Pons (tissue), 1 donor: ENCODE measurements at places on chromosomes 4 and X.

DNA sequence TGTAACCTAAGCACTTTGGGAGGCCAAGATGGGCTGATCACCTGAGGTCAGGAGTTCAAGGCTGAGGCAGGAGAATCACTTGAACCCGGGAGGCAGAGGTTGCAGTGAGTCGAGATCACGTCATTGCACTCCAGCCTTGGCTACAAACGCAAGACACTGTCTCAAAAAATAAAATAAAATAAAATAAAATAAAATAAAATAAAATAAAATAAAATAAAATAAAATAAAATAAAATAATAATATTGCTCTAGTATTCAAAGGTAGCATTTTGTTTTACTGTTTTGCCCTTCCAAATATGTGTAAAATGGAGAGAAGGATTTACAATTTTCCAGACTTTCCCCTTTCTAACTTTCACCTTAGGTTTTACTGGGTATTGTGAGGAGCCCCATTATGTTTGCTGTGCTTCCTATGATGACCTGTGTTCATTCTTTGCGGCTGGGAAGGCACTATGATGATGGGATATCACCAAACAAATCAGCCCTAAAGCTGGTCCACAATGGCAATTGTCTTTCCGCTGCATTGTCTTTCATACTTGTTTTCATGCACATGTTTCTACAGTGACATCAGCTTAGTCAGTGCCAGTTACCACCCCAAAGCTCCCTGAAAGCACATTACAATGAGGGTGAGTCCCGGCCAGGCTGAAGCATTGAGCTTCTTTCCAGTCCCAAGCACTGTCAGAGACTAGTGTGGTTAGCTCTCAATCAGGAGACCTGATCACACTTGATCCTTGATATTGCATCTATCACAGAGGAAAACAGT, 50.8 kb downstream of the DTHD1 start:
- peak; percentile 98 for DNase-seq

DNA sequence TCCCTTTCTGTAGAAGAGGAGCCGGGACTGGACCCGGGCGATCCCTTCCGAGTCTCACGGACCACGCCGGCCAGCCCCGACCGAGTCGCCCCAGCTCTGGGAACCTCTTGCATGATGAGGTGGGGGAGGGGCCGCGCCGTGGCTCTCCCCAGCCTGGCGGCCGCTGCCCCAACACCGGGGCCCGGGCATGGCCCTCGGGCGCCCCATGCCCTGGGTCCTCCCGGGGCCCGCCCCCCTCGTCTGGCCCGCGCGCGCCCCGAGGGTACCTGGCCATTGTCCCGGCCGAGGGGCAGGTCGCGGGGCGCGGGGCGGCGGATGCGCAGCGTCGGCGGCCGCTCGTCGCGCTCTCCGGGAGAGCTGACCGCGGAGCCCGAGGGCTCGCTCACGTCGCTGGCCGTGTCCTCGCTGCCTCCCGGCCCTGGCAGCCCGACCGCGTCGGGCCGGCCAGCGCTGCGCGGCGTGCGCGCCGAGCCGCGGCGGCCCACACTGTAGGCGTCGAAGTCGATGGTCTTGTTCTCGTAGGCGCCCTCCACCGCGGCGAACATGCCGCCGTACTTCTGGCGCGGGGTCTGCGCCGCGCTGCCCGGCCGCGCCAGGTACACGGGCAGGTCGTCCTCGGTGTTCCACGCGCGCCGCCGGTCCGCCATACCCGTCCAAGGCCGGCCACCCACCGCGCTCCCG, 423 bp downstream of the CRMP1 start:
- DNase-seq: no peak

DNA sequence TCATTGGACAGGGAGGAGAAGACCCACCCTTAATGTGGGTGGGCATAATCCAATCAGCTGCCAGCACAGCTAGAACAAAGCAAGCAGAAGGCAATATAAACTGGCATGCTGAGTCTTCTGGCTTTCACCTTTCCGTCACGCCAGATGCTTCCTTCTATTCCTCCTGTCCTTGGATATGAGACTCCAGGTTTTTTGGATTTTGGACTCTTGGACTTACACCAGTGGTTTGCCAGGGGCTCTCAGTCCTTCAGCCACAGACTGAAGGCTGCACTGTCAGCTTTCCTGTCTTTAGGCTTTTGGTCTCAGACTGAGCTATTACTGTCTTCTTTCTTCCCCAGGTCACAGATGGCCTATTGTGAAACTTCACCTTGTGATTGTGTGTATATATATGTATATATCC, 32.2 kb upstream of the UGT2B4 start:
- DNase-seq: no peak

DNA sequence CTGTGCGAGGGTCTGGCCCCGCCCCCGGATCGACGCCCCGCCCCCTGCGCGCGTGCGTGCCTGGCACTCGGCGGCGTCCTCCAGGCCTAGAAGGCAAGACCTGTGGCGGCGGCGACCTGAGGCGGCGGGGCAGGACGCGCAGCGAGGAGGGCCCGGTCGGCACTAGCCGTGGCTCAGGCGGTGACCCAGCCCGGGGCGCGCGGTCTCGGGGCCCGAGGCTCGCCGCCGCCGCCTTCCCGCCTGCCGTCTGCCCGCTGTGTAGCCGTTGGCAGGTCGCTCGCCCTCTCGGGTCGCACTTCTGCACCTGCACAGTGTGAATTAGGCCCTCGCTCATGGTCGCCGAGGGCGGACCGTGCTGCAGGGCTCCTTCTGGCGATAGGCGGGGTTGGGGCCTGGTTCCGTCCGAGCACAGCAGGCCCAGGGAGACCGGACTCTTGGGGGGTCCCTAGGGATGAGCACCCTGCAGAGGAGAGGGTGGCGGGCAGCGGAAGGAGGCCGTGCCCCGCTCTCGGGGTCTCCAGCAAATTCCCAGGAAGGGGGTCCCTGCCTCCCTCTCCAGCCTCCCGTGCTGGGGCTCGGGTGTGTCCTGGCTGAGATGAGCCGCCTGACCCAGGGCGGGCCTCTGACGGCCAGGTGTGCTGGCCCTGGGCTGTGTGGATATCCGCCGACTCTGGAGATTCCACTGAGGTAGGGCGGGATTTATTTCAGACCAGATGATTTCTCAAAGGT, 557 bp upstream of the FAM53A start:
- no peak for DNase-seq

GRCh38 chr4:113008716-113009115, 40.7 kb upstream of the ANK2 start:
- DNase-seq: peak; percentile 72

GRCh38 chr4:147816382-147817254, 84.7 kb downstream of the ARHGAP10 start:
- no peak for DNase-seq

- DNase-seq: no peak
Measured at GRCh38 chr4:5504486-5504885, 203.9 kb downstream of the EVC2 start.

- DNase-seq: no peak
Measured at GRCh38 chr4:183633476-183634400, 25.2 kb downstream of the RWDD4 start.

- peak; percentile 48 for DNase-seq
Measured at GRCh38 chrX:80812176-80812575, 2.5 kb upstream of the BRWD3 start.

DNA sequence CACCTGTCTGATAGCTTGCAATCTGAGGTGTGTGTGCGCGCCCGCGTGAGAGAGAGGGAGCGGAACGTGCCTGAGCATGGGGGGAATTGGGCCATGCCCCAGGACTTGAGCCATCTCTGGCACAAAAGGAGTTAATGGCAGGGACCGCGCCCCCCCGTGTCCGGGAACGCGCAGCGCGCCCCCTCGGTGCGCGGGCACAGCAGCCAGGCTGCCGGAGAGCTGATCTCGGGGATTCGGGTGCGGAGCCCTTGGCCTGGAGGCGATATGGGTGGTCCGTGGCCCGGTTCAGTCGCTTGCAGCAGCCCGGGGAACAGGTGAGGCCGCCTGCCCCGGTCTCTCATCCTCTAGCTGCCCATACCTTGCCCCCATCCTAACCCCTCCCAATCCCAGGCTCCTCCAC, at the start of gene NLGN3:
TSS of gene NLGN3 (plus strand) at position 191 of the 400 bp plus-strand sequence. CDS start 2,909 bp downstream, outside the sequence.
- no peak for DNase-seq

DNA sequence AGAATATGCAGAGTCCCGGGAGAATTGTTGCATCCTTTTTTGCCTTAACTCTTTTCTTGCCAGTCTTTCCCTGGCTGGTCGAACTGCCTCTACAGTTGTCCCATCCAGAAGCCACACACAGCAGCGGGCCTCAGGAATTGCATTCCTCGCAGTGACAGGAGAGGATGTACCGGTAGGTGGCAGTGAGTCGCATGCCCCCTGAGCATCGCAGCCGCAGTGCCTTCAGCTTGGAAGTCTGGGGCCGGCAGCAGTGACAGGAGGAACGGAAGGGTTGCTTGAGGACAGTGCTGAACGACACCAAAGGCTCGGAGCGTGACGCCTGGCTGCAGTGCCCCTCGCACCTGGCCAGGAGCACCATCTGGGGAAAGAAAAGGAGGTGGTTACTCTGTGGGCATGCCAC, 23.5 kb downstream of the NDP start:
- DNase-seq: peak; percentile 39

DNA sequence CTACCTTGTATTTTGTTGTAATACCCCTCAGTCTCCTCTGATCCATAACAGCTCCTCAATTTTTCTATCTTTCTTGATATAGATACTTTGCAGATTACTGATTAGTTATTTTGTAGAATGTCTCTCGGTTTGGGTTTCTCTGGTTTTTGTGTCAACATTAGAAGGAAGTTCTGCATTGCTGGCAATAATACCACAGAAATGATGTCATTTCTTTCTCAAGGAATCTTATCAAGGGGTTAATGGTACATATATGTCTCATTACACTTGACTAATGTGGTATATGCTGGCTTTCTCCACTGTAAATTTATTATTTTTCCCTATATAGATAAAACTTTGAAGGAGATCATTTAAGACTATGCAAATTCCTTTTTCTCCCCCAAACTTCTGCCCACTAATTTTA, 183.6 kb upstream of the DKK2 start:
- DNase-seq: no peak

DNA sequence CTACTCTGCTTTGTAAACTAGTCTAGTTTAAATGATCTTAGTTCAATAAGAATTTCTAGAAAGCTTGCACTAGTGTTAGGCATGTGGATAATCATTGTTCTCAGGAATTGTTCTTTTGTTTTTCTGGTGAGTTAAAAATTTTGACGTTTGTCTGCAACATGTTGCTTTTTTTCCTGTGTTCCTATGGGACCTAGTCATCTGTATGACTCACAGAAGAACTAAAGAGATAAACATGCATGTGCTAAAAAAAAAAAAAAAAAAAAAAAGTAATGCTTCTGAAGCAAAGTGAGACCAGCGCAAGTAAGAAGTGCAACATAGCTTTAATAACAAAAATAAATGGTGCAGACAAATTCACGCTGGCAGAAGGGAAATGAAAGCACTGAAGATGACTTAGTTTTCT, 471.2 kb downstream of the IQCM start:
- DNase-seq: no peak

GRCh38 chrX:120244395-120244734, 6.2 kb upstream of the ZBTB33 start:
- DNase-seq: no peak

DNA sequence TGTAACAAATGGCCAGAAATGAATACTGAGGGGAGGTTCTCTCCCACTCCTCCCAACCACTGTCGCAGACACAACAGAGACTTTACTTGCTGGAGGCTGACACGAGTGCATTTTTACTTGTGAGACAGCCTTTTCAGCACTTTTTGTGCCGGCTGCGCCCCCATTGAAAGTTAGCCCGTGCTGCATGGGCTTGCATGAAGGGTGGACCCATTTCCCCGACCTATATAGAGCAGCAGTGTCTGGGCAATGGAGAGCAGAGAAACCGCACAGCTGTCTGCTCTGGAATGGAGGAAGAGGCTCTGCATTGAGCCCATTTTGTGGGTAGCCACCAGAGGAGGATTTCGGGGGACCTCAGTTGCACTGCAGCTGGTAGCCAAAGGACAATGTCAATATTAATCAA, 208.8 kb downstream of the UGT8 start:
- DNase-seq: no peak

- DNase-seq: no peak
Measured at GRCh38 chrX:134659761-134660160, 1.5 kb upstream of the PLAC1 start.

- DNase-seq: peak; percentile 44
Measured at GRCh38 chr4:70946939-70947338, 44.8 kb downstream of the MOB1B start.

DNA sequence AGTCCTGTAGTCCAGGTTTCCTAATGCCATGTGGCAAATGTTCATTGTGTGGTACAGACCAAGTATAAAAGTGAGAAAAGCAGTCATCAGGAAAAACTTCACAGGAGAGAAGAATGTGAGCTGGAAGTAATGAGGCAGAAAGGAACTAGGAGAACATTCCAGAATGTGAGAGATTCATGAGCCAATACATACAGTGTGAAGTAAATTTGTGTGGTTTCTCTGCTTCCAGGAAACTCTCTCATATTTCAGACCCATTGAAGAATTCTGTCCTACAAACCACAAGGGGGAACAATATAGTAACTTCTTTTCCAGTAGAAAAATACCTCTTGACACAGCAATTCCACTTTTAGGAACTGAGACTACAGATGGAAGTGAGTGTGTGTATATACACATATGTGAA, 136.5 kb downstream of the RNF150 start:
- no peak for DNase-seq

GRCh38 chr4:171378323-171378722, 434.9 kb upstream of the GALNTL6 start:
- DNase-seq: no peak

DNA sequence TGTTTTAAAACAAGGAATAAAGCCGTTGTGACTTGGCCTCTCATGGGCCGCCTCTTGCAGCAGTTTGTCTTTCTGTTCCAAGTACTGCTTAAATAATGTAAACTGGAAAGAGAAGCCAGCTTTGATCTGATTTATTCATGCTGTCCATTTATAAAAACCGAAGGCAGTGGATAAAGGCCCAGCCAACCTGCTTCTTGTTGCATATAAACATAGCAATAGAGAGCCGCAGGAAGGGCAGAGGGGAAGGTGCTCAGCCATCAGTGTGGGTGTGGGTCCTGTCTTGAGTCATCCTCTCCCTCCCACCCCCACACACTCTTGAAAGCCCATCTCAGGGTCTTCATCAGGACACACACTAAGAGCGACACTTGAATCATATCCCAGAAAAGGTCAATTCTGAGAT, 187.9 kb upstream of the FAM9B start:
- DNase-seq: no peak

- DNase-seq: peak; percentile 4
Measured at GRCh38 chr4:103197765-103198110, 405 bp downstream of the CENPE start.

DNA sequence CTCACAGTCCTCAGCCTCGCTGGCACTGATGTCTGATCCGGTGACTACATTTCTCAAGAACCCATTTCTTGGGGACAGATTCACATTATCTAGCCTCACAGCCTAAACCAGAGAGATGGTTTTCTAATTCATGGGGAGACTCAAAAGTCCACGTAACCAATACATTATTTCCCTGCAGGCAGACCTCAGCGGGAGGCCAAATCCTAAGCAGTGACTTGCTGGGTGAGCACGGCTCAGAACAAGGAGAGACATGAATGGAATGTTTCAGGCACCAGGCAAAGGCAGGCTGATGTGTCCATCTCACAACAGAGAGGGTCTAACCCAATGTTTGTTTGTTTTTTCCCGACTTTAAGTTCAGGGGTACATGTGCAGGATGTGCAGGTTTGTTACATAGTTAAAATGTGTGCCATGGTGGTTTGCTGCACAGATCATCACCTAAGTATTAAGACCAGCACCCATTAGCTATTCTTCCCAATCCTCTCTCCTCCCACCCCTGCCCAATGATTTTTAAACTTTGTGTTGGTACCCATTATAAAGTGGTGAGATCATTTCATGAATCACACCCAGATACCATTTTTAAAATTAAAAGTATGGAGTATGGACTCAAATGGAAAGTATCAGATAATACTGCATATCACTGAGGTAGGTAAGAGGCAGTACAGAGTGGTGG, 53.3 kb downstream of the SCD5 start:
- no peak for DNase-seq

GRCh38 chrX:111265486-111265885, 4.8 kb downstream of the CAPN6 start:
- no peak for DNase-seq
